ENCODE measurements at places on chromosomes 2 and 18. TPM values are rescaled to one million over a fixed set of nuclear protein-coding genes. Genes with fewer than 3 reads are reported as not detected.

DNA sequence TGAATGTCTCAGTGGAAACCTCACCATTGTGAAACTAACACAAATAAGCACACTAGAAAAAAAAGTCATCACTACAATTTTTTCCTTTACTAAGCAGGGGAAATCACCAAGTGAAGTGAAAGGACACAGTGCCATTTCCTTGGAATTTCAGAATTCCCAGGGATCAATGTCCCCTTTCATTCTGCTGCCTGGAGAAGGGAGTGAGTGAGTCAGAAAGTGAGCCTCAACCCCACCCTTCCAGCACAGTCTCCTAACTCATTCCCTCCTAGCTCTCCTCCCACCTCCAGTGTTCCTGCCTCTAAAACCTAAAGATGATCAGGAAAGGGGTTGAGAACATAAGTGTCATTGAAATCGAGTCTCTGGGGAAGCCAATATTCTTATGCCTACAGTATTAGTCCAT lies 608.5 kb downstream of the RNF144A start:
- DNase-seq: no peak

Gene ADD2
- 187 TPM for total RNA-seq

Gene ABHD1
- 0.62 TPM for total RNA-seq

DNA sequence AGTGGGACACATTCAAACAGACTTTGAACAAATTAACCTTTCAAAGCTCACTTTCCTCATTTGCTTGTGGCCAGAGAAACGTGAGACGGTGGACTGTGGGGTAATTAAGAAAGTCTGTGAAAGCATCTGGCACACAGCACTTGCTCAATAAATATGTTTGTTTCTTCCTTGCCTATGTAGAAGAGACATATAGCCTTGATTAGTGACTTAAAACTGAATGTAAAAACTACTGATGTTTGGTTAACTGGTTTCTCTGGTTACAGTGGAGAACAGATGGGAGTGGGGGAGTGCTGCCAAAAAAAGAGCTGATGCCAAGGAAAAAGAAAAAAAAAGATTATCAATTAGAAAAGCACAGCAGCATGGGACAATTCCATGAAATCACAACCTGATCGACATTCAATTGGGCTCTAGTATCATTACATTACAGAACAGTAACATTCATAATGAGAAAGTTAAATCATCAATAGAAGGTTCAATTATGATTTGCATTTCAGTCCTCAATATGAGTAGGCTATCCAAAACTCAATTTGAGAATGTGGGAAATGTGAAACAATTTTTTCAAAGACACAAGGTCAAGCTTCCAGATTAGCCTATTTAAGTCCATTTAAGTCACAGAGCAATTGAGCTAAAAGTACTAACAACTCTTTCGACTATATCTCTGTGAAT lies 14.7 kb downstream of the CUL3 start:
- no peak for DNase-seq
